H9 (cell line): ENCODE measurements at places on chromosomes 4 and X. TPM values are rescaled to one million over a fixed set of nuclear protein-coding genes. Genes with fewer than 3 reads are reported as not detected.

Gene ELOVL6
- total RNA-seq, result 62.6 and 64.6 TPM in 2 replicates

Gene FGF2
- total RNA-seq, result 95.2 and 99.0 TPM in 2 replicates

DNA sequence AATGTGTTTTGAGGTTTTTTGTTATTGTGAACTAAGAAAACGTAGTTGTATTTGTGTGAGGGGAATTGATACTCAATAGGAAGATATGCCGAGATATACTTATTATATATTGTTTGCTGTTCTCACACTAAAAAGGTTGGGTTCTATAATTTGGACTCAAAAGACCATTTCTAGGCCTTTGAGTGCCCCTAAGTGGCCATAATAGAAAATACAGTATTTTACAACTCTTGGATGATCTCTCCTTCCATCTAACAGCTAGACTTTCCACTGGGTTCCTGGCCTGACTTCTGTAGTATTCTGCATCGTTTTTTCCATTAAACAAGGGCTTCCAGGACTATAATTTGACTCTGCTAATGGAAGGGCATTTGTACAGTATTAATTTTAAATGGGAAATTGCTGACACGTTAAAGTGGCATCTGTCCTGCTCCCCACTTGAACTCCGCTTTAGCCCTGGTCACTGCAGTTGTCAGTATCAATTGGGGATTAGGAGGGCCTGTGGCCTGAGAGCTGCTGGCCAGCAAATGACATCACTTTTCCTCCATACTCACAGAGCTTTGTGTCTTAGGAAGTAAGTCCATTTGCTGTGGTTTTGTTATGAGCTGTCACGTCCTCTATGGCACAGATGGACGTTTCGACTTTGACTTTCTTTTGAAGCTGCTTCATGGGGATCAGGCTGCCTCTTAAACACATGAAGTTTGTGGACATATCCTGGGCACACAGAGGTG lies 176.9 kb downstream of the SLIT2 start:
- no peaks in the 10 kb centered on the region for H3K4me1 ChIP-seq
- H3K27me3 ChIP-seq, result no peaks in the 10 kb centered on the region
- H3K4me3 ChIP-seq, result no peak overlapping the region
- no peak for DNase-seq
- H3K36me3 ChIP-seq, result no peaks in the 10 kb centered on the region

- H3K27ac ChIP-seq, result no peak overlapping the region
- no peaks in the 10 kb centered on the region for H3K27me3 ChIP-seq
- DNase-seq, result peak; percentile 26
- peak overlapping the region; percentile 53 for H3K4me3 ChIP-seq
Observed at GRCh38 chrX:76148753-76149152, 24.1 kb upstream of the PBDC1 start.
